ENCODE measurements at places on chromosomes 12 and 14.

GRCh38 chr12:57554897-57555296, 5.1 kb downstream of the KIF5A start:
- no peak for DNase-seq

- DNase-seq, result no peak
Observed at GRCh38 chr14:61813096-61813606, 50.9 kb downstream of the SNAPC1 start.

DNA sequence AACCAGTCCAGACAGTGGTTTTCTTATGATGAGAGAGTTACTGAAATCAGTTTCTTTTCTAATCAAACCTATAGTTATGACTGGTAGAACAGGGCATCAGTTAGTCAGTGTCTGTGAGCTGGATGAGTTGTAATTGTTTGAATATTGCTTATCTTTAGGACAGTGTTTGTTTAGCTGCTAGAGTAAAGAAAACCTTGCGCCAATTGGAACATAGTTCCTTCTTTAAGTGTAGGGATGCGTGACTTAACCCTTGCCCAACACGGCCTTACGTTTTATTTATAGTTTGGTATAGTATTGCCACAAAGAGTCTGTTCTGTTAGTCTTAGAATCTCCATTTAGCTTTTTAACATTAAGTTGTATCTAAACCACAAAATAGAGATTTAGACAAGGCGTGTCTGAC, 572.6 kb downstream of the SLC16A7 start:
- no peak for DNase-seq

- DNase-seq, result no peak
Observed at GRCh38 chr12:111773801-111774551, 7.2 kb downstream of the ALDH2 start.

DNA sequence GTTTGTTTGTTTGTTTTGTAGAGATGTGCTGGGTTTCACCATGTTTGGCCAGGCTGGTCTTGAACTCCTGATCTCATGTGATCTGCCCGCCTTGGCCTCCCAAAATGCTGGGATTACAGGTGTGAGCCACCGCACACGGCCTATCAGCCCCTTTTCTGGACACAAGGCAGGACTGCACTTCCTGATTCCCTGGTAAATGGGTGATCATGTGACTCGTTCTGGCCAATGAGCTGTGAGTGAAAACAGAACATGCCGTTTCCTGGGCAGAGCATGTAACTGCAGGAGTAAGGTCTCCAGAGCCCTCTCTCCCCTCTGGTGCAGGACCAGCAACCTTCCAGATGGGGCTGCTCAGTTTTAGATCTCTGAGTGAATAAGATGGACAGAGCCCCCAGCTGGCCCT, 92.7 kb downstream of the ITPK1 start:
- DNase-seq, result no peak

DNA sequence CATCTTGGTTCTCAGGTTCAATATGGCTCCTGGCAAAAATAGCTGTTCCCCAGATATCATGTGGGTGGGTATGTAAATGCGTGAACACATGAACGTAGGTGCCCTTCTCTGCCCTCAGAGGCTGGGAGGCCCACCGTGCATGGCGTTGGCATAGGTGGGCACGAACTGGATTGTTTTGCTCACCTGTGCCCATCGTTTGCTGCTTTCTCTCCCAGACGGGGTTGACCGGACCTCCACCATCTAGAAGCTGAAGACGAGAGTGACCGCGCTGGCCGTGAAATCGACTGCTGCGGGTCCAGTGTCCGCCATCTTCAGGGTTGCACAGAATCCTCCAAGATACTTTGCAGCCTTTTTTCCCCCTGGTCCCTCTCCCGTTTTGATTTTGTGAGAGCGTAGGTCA, 113.9 kb downstream of the GCH1 start:
- DNase-seq, result no peak

- DNase-seq, result no peak
Observed at GRCh38 chr14:68701001-68701741, 91.7 kb downstream of the ZFP36L1 start.

DNA sequence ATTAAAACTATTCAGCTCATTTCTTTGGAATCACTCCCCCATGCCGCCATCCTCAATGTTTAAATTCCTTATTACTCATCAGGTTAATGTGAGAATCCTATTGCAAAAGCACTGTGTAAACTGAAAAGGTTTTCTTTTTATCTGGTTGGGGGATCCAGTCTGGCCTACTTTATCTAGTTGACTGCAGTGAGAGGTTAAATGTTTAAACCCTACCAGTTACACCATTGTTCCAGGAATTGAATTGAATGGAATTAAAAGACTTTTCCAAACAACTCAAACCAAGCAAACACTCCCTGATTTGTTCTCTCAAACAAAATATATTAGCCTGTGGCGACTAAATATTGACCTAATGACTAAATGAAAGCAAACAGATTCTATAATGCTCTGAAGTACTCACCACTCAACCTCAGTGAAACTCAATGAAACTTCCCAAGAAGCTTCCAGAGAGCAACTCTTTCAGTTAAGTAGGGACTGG, 100.5 kb downstream of the VEZT start:
- DNase-seq, result no peak

GRCh38 chr14:36682338-36682737, 20.7 kb downstream of the PAX9 start:
- DNase-seq, result no peak
